ENCODE measurements at places on chromosomes 13 and 19. TPM values are rescaled to one million over a fixed set of nuclear protein-coding genes. Genes with fewer than 3 reads are reported as not detected.
A peak's percentile ranks its signal among the peaks of the same experiment; 100 is the strongest.

The KIR2DL3 gene
- polyA plus RNA-seq, result not detected

DNA sequence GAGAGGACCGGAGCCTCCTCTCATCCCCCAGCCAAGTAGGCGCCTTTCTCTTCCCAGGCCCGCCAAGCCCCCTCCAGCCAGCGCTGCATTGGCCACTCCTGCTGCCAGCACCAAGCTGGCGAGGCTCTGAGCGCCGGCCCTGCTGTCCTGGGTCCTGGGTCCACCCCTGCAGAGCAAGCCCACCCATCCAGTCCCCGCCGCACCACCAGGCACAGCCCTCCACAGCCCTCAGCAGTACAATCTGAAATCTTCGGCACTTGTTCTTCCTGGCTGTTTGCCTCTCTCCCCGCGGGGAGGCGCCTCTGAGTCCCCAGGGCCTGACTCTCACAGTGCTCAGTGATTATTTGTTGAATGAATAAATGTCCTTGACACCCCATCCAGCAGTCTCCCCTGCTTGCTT, 236.4 kb upstream of the SGCG start:
- DNase-seq, result no peak

The AMH gene
- 12.7 TPM for polyA plus RNA-seq

The LRRC63 gene
- polyA plus RNA-seq, result 0.06 TPM

- no peak for DNase-seq
These were observed 6.4 kb downstream of the FLT1 start for GRCh38 chr13:28488376-28489005.

GRCh38 chr13:27130223-27130978, 41.2 kb downstream of the USP12 start:
- no peak for DNase-seq

DNA sequence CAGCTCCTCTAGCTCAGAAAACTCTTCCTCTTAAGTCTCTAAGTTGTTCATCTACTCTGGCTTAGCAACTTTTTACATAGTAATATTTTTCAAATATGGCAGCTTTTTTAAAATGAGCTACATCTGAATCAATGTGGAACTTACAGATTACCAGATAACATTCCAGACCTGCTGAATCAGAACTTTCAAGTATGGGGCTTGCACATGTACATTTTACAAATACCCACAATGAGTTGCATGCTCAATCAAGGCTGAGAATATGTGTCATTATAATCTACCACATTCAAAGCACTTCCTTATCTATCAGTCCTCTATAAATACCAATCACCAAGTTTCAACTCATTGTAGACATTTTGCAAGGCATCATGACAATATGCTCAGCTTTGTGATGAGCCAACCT, 383.1 kb downstream of the FGF14 start:
- no peak for DNase-seq

DNA sequence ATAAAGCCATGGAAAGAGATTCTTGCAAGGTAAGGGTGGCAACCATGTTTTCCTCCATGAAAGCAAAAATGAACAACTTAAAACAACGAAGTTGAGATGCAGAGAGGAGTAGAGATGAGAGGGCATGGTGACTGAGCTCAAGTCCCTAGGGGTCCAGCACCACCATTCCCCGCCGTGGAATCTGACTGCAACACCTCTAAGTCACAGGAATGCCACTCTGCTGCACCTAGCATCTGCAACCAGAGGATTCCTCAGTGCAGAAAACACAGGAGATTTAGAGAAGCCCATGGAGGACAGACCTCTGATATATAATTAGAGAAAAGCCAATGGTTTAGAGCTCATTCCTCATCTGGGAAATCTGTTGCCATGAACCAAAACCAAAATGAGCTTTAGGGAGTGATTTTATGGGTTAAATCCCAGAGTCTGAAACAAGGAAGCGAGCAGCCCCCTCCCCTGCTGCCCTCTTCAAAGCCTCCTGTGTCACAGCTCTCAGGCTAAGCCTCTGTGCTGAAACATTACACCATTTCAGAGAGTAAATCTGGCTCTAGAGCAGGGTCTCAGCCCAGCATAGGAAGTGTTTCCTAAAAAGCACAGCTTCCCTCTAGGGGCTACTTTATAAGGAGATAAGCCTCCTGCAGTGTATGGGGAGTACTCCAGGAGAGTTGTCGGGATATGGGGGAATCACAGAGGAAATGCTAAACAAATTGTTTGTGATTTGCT, 1043.6 kb downstream of the UQCRFS1 start:
- DNase-seq, result no peak

- peak; percentile 35 for DNase-seq
These were observed 536 bp upstream of the AKAP8 start for GRCh38 chr19:15379999-15380647.

- no peak for DNase-seq
These were observed 997.6 kb upstream of the ATXN8OS start for GRCh38 chr13:69109891-69110525.

The ERICH6B gene
- not detected for polyA plus RNA-seq

- DNase-seq, result no peak
These were observed 21.6 kb downstream of the GPR183 start for GRCh38 chr13:99285432-99286182.

DNA sequence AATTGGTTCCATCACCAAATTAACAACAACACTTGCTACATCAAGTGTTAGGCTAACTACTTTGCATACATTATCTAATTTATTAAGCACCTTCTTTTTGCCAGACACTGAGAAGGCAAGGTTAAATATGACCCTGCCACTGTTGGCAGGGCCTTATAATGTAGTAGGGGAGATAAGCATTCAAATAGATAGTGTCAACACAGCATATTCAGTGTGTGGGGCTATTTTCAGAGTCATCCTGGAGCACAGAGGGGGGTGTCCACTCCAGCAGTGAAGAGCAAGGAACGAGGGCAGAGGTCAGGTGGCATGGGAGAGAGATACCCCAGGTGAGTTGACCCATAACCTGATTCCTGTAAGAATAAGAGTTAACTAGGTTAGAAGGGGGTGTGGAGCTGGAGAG, 121.6 kb downstream of the COG6 start:
- no peak for DNase-seq

DNA sequence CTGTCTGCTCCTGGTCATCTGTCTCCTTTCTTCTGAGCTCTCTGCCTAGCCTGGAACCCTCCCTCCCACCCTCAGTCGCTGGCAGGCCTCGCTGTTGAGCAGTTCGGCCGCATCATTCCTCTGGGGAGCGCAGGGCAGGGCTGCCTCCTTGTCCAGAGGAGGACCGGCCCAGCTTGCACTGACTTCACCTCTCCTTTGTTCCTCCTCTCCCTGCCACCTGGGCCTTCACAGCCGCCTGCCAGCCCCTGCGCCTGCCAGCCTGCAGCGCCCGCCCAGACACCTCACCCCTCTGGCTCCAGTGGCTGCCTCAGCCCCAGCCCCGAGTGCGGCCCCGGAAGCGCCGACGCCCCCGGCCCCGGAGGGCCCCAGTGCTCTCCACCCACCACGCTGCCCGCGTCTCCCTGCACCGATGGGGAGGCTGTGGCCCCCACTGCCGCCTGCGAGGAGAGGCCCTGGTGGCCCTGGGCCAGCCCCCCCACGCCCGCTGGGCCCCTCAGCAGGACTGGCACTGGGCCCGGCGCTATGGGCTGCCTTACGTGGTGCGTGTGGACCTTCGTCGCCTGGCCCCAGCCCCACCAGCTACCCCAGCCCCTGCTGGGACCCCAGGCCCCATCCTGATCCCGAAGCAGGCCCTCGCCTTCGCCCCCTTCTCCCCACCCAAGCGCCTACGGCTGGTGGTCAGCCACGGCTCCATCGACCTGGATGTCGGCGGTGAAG, 7.2 kb downstream of the KMT5C start:
- DNase-seq, result no peak

The SPIB gene
- polyA plus RNA-seq, result 0.03 TPM

GRCh38 chr19:4266253-4267000, 12.6 kb upstream of the SHD start:
- DNase-seq, result no peak

DNA sequence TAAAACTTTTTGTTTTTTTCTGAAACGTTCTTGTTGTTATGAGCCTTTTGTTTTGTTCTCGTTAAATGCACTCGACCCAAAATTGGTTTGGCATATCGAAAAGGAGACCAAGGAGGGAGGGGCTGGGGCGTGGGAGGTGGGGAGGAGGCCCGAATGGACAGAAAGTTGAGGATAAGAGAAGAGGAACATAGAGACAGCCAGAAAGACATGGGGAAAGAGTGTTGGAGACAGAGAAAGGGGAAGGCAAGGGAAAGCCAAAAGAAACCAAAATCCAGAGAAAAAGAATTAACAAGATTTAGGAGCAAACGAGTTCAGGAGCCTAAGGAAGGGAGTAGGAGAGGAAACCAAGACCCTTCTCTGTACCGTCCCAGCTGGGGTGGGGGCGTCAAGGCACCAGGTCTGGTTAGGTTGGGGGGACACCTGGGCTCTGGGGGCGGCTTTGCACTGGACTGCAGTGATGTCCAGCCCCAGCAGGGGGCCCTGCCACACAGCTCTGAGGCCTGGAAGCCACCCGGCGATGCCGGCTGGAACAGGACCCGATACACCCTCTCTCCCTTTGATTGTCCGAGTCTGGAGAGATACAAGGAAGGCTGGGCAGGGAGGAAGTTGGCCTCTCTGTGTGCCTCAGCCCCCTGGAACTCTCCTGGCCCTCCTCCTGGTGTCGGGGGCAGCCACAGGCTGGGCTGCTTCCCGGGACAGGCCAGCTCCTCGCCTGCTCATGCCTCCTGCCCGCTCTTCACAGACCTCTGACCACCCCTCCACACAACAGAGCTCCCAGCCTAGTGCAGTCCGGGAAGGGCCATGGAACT, 11.6 kb upstream of the ASF1B start:
- DNase-seq, result peak; percentile 45

DNA sequence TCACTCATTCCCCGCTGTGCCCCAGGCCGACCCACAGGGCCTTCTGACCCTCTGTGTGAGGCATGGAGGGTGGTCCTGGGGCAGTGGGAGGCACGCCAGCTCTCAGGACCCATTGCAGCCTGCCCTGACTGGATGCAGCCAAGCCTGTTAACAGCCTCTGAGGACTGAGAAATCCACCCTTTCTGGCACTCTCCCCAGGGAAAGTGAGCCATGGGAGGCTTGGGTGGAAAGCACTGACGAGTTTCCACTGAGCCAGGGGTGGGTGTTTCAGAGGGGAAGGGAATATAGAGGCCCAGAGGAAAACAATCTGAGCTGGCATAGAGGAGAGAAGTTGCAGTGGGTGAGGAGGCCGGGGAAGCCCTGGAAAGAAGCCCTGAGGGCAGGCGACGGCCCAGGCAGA, 30.6 kb upstream of the SLC7A10 start:
- DNase-seq, result no peak

The OR4F17 gene
- not detected for polyA plus RNA-seq

The CYP2F1 gene
- polyA plus RNA-seq, result not detected

DNA sequence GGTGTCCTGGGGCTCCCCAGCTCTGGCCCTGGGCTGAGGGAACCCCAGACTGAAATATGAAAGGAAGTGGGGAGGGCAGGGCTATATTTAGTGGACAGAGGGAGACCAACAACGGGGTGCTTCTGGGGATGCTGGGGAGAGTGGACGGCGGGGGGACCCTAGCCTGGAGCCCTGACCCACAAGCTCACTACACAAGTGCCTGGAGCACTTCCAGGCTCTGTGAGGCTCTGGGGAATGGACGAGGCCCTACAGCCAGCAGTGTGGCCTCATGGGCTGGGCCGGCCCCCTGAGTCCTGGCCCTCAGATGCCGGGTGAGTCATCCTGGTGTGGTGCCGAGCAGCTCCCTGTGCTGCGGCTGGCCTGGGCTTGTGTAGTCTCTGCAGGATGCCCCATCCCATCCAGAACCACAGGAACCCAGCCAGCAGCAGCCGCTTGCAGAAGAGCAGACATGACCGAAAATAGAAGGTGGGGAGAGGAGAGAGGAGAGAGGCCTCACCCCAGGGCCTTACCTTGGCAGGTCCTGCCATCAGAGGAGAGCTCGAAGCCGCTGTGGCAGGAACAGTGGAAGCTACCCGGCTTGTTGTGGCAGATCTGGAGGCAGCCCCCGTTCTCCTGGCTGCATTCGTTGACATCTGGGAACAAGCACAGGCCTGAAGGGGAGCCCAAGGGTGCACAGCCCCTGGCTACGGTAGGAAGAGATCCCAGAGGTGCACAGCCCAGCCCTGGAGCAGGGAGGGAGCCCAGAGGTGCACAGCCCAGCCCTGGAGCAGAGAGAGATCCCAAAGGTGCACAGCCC, 26.1 kb downstream of the GAS6 start:
- peak; percentile 62 for DNase-seq

GRCh38 chr13:22263185-22263584, 592.3 kb downstream of the FGF9 start:
- DNase-seq, result no peak

The SSC5D gene
- 0.96 TPM for polyA plus RNA-seq

DNA sequence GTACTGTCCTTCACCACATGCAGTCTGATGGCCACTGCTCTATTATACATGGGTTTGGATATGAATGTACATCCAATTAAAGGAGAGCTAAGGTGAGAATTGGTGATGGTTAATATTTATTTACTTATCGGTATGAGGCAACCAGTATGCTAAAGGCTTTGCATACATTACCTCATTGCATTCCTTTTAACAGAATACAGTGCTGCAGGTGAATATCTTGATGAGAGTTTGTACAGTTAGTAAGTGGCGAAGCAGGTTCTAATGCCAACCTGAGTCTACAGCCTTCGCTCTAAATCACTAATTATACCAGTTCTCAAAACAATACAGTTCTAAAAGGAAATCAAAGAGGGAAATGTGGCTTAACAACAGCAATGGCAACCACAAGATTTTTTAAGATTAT, 284.1 kb downstream of the ITGBL1 start:
- no peak for DNase-seq

DNA sequence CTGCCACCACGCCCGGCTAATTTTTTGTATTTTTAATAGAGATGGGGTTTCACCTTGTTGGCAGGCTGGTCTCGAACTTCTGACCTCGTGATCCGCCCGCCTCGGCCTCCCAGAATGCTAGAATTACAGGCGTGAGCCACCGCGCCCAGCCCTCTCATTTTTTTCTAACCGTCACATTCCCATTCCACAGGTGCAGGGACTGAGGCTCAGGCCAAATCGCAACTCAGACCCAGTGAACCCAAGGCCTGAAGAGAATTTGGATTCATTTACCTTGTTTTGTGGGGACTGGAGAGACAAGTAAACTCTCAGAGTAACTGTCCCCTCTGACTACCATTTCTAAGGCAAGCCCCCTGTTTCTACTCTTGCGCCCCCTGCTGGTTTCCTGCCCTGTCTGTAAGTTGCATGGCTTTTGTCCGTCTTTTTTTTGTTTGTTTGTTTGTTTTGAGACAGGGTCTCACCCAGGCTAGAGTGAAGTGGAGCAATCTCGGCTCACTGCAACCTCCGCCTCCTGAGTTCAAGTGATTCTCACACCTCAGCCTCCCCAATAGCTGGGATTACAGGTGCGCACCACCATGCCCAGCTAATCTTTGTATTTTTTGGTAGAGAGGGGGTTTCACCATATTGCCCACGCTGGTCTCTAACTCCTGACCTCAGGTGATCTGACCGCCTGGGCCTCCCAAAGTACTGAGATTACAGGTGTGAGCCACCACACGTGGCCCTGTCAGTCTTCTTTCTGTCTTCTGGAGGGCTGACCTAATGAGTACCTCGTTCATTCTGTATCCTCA, 2.3 kb upstream of the STRN4 start:
- peak; percentile 75 for DNase-seq

- no peak for DNase-seq
These were observed 6.1 kb upstream of the LMNB2 start for GRCh38 chr19:2462635-2463421.

GRCh38 chr13:26961890-26962615, 201.5 kb upstream of the GPR12 start:
- DNase-seq, result no peak

The ZNF20 gene
- polyA plus RNA-seq, result 0.37 TPM

The PPM1N gene
- polyA plus RNA-seq, result 10.5 TPM

- no peak for DNase-seq
These were observed 21.0 kb upstream of the GATAD2A start for GRCh38 chr19:19384486-19384885.

Data from A549 (cell line).